ENCODE measurements at places on chromosomes 16 and 17. TPM values are rescaled to one million over a fixed set of nuclear protein-coding genes. Genes with fewer than 3 reads are reported as not detected.

DNA sequence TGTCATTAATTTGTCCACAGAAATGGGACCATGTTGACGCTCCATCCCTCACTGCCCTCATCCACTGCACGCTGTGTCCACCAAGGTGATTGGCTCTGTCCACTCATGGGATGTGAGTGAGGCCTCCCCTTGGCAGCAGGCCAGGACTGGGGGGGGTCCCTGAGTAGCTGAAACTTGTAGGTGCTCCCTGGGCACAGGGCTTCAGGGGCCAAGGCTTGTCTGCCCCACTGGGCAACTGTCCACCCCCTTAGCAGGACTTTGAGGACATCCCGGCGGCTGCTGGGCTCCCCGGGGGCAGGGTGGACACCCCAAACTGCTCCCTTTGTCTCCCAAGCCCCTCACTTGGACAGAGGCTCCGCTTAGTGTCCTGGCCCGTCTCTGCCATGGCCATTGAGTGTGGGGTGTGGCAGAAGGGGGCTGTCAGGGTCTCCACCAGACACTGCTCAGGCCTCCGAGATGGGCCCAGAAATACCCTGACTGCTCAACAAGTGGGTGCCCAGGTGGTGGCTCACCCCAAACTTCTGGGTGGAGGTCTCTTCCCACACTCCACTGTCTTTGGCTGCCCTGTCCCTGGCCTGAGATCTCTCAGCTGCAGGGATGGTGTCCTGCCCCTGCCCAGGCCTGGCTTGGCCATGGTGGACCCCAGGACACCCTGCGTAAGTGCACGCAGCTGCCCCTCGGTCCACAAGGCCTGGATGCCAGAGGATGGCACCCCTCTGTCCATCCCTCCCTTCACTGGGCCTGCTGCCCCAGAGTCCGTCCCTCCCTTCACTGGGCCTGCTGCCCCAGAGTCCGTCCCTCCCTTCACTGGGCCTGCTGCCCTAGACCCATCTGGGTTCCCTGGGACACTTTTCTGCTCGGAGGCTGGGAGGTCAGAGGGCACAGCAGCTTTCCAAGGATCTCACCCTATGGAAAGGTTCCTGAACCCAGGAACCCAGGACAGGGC lies 2.9 kb upstream of the RAB40C start:
- no peak for DNase-seq

The MAZ gene
- 84.6 TPM for total RNA-seq

DNA sequence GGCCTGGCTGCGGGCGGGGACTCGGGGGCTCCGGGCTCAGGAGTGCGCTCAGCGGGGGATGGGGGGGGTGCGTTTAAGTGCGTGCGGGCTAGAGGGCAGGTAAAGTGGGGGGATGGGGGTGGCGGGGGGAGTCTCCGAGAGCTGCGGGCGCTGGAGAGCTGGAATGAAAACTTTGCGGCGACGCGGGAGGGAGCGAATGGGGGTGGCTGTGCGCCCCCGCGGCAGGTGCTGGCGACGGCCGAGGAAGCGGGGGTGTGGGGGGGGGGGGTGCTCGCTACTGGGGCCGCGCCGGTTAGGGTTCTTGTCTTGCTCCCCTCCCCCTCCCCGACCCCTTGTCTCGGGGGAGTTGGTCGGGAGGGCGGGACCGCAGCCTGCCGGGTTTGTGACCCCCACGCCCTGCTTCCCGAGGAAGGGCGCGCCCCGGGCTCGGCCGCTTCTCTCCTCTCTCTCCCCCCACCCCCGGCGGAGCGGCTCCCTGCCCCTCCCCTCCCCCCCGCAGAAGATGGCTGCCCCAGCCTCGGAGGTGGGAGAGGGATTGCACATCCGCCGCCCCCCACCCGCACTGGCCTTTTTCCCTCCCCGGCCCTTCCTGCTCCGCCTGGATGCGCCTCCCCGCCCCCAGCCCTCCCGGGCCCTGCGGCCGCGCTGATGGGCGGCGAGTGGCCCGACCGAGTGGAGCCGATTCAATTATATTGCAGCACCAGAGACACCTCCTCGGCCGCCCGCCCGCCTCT lies 649 bp downstream of the GSE1 start:
- DNase-seq: no peak

The LPO gene
- total RNA-seq: not detected

DNA sequence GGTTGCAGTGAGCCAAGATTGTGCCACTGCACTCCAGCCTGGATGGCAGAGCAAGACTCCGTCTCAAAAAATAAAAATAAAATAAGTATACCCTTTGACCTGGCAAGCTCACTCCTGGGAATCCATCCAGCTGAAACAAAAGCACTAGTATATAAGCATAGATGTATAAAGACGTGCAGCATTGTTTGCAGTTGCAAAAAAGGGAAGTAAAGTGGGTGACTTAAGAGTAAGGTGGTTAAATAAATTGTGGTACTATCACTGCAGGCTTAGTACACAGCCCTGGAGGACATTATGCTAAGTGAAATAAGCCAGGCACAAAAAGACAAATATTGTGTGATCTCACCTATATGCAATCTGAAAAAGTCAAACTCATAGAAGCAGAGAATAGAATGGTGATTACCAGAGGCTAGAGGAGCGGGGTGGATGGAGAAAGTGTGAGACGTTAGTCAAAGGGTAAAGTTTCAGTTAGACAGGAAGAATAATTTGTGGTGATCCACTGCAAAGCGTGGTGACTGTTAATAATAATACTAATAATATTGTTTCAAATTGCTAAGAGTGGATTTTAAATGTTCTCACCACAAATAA lies 113.0 kb downstream of the MYO1D start:
- DNase-seq: no peak
